ENCODE measurements at places on chromosomes 5 and 9.

GRCh38 chr5:72093217-72093616 is 14.1 kb upstream of the MAP1B start:
- no peak for DNase-seq

GRCh38 chr5:142015781-142016533 is 3.1 kb upstream of the GNPDA1 start:
- no peak for DNase-seq

DNA sequence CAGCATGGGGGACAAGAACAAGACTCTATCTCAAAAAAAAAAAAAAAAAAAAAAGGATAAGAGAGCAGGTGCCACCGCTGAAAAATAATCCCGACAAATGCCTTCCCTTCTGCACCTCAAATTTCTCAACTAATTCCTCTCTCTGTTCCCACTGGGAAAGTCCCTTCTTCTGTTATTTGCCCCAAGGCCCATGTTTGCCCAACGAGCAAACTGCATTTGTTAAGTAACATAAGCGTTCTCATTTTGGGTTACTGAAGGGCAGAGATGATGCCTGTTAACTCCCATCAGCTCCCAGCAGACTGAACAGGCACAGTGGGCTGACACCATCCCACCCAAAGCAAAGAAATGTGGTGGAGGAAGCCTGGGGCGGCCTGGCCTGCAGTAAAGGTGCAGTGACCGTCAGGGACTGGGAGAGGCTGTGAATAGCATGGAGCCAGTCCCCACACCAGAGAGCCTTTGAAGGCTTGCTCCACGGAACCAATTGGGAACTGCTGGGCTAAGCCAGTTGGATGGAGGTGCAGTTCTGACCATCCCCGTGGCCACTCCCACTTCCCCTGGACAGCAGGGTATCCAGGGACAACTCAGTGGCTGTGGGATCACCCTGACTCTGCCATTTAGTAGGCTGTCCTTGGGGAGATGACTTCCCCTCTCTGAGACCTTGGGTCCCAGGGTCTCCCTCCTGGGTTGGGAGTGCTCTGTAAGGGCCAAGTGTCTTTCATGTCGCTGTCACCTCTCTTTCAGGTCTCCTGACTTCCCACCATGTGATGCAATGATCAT is 149.7 kb upstream of the IER5L start:
- no peak for DNase-seq

DNA sequence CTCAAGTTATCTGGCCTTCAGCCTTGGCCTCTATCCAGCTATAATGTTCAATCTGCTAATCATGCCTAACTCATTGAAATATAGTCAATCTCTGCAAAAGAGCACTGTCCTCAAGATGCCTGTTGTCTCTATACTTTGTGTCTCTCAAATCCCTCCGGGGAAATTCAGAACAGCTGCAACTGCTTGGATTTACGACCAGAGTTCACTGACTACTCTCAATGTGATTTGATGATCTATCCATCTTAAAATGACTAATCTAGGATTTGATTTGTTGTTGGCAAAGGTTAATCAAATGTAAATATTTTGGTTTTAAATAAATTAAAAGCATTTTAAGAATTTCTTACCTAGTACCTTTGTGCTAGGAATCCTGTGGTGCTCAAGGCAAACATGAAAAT is 40.9 kb downstream of the SVEP1 start:
- DNase-seq = no peak

GRCh38 chr5:149282966-149283332 is 11.3 kb downstream of the AFAP1L1 start:
- DNase-seq = no peak

GRCh38 chr5:75457691-75458090 is 53.7 kb downstream of the CERT1 start:
- DNase-seq = no peak

DNA sequence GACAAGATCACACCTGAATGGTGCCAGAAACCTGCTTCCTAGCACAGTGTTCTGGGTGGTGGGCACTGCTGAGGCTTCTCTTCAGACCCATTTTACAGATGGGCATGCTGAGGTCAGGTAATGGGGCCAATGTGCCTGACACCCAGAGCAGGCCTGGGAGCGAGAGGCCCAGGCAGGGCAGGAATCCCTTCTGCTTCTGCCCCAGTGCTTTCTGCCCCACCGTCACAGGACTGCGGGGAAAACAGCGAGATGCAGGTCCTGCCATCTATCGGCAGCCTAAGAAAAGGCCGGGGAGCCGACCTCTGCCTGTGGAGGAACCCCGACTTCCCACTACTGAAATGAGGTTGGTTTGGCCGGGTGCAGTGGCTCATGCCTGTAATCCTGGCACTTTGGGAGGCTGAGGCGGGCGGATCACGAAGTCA is 22.8 kb upstream of the RNU6ATAC start:
- no peak for DNase-seq

DNA sequence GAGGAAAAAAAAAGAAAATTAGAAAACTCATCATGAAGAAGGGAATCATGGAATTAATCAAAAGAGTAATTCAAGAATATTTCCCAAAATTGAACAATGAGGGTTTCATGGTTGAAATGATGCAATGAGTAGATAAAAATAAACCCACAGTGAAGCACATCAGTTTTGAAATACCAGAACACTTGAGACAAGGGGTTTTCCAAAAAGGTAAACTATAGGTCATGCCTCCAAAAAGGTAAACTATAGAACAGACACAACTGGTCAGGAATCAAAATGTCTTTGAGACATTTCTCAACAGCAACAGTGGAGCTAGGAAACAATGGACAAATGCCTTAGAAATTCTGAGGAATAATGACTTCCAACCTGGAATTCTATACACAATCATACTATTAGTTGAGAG is 60.2 kb upstream of the PCSK5 start:
- DNase-seq = no peak

GRCh38 chr5:151196556-151197290 is 27.2 kb downstream of the CCDC69 start:
- DNase-seq = no peak

DNA sequence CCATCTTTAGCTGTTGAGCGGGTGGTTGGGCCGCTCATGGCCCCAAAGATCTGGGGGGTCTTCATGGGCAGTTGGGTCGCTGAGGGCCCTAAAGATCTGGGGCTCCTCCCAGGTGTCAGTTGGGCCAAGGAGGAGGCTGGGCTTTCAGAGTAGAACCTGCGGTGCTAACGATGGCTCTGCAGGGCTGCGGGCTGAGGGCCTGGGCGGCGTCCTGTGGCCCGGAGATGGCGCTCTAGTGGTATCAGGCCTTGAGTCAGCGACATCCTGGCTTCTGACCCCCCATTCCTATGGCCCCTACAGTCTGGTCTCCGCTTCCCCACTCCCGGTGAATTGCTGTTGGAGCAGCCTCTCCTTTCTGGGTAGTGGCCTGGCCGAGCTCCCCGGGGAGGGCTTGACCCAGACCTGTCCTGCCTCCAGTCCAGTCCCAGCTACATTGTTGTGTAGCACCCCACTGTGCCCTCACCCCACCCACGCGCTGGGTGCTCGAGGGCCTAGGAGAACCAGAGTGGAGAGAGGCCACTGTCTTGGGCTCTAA is 640 bp downstream of the C5orf58 start:
- no peak for DNase-seq

DNA sequence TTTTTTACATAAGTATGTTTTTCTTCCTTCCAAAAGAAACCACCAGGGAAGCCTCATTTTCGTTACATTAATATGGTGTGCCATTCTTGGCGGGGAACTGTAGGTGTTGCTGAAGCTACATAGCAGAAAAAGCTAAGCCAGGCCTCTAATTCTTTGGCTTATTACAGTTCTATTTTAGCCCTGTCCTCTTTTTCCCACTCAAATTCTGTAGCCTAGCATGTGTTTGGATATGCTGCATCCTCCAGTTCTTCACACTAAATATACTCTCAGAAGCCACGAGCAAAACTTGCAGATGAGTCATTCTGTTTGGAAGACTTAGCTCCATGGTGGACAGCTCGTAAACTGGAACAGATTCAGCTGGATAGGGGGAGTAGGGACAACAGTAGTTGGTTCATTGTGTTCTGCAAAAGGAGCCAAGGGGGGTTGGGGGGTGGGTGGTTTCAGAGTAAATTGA is 369.4 kb downstream of the TMEM161B start:
- peak; percentile 43 for DNase-seq

DNA sequence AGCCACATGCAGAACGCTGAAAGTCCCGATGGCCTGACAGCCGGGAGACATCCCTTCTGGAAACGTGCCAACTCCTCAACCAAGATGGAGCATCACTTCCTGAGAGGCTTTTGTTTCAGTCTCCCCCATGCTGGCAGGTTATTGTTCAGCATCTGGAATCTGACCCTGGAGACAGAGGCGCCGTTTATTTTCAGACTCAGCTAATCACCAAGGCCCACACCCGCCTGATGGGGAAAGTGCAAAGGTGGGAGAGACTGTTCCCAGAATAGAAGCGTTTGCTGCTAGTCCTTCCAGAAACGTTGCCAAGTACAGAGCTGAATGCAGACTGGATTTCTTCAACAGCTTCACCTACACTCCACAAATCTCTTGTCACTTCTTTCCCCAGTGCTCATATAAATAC is 41.8 kb upstream of the S1PR3 start:
- no peak for DNase-seq

GRCh38 chr9:7936996-7937395 is 137.4 kb upstream of the DMAC1 start:
- DNase-seq = no peak

DNA sequence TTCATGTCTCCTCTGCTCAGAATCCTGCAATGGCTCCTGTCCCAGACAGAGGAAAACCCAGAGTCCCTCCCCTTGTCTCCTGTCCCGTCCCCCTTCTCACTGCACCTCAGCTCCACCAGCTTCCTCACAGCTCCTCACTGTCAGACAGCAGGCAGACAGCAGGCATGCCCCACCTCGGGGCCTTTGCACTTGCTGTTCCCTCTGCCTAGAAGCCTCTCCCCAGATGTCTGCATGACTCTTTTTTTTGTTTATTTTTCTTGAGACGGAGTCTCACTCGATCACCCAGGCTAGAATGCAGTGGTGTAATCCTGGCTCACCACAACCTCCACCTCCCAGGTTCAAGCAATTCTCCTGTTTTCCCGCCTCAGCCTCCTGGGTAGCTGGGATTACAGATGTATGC is 8.8 kb upstream of the SLC6A7 start:
- no peak for DNase-seq

GRCh38 chr5:180340856-180341255 is 12.3 kb downstream of the GFPT2 start:
- DNase-seq = no peak

GRCh38 chr9:135342206-135343130 is 137.1 kb upstream of the PPP1R26 start:
- no peak for DNase-seq

- no peak for DNase-seq
Measured at GRCh38 chr5:40733434-40733833, 22.3 kb downstream of the TTC33 start.

DNA sequence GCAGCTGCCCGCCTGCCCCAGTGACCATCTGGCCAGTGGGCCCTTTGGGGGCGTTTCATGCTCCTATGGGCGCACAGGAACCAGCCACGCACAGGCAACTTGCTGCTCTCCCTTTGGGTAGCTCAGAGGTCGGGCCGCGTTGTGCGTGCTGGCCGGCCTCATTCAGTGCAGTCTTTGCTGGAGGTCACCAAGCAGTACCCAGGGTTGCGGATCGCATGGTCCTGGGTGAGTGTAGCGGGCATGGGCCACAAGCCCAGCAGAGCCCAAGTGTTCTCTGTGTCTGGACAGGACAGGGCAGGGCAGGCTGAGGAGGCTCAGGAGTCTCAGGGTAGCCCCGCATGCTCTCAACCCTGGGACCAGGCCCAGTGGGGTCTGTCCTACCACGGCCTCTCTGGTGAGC is 9.9 kb upstream of the MRNIP start:
- DNase-seq = no peak

DNA sequence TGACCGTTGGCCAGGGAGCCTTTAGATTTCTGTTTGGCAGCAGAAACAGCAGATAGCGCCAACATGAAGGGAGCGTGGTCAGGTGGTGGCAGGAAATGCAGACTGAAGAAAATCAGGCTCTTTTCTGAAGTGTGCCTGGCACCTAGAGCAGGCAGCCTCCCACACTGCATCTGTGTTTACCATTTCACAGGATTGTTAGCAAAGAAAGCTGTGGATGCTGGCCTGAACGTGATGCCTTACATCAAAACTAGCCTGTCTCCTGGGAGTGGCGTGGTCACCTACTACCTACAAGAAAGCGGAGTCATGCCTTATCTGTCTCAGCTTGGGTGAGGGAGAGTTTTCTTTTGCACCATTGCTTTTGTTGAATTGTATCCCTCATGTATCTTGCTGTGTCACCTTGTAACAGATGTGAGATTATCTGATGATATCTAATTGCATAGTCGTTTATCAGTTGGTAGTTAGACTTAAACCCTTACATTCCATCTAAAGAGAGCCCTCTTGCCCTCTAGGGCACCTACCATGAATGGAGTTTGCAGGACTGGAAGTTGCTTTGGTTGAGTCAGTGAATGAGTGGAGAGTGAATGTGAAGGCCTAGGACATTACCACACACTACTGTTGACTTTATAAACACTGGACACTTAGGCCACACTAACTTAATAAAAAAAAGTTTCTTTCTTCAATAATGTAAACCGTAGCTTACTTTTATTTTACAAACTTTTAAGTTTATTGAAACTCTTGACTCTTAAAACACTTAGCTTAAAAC is 42.8 kb downstream of the ACO1 start:
- no peak for DNase-seq

- DNase-seq = no peak
Measured at GRCh38 chr9:92612292-92612691, 57.6 kb downstream of the IPPK start.

GRCh38 chr9:31334837-31335528 is 1049.5 kb upstream of the ACO1 start:
- DNase-seq = no peak

- DNase-seq = no peak
Measured at GRCh38 chr9:135478191-135478590, 1.4 kb upstream of the PPP1R26 start.

All from C1 segment of cervical spinal cord (tissue), 14 donors.